ENCODE measurements at places on chromosomes 2 and 18. TPM values are rescaled to one million over a fixed set of nuclear protein-coding genes. Genes with fewer than 3 reads are reported as not detected.

FTCDNL1 gene
- 1.3 TPM for total RNA-seq

TMBIM1 gene
- 107 TPM for total RNA-seq

MYO1B gene
- 2.9 TPM for total RNA-seq

TXNDC2 gene
- total RNA-seq = 0.30 TPM

FEV gene
- not detected for total RNA-seq

HNRNPLL gene
- total RNA-seq = 104 TPM

ALLC gene
- total RNA-seq = not detected

FKBP7 gene
- total RNA-seq = 1.6 TPM

STEAP3 gene
- total RNA-seq = not detected

IL1A gene
- total RNA-seq = 5.4 TPM

PLCL1 gene
- total RNA-seq = 1.6 TPM

BOLL gene
- total RNA-seq = not detected

MCFD2 gene
- 48.4 TPM for total RNA-seq

SNTG2 gene
- not detected for total RNA-seq
